ENCODE measurements at places on chromosomes 7 and 10. TPM values are rescaled to one million over a fixed set of nuclear protein-coding genes. Genes with fewer than 3 reads are reported as not detected.
A peak's percentile ranks its signal among the peaks of the same experiment; 100 is the strongest.

DNA sequence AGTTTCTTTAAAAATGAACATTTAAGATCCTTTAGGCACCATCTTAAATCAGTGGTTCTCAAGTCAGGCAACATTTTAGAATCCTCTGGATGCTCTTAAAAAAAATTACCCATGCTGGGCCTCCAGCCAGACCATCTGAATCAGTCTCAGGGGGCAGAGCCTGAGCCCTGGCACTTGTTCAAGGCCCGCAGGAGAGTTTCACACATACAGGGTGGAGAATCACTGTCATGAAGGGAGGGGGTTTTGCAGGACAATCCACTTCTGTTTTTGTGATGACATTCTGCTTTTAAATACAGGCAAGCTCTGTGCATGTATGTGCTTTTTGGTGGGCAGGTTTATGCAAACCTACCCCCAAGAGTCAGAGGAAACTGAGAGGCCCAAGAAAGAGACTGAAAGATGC is 268.6 kb downstream of the SEC23IP start:
- no peak for DNase-seq

GRCh38 chr7:16644636-16645592 is 640 bp downstream of the ANKMY2 start:
- no peak for DNase-seq

GRCh38 chr7:64863969-64864368 is 39.1 kb upstream of the ZNF273 start:
- no peak for DNase-seq

Gene LAMB1
- 0.27 TPM for total RNA-seq

DNA sequence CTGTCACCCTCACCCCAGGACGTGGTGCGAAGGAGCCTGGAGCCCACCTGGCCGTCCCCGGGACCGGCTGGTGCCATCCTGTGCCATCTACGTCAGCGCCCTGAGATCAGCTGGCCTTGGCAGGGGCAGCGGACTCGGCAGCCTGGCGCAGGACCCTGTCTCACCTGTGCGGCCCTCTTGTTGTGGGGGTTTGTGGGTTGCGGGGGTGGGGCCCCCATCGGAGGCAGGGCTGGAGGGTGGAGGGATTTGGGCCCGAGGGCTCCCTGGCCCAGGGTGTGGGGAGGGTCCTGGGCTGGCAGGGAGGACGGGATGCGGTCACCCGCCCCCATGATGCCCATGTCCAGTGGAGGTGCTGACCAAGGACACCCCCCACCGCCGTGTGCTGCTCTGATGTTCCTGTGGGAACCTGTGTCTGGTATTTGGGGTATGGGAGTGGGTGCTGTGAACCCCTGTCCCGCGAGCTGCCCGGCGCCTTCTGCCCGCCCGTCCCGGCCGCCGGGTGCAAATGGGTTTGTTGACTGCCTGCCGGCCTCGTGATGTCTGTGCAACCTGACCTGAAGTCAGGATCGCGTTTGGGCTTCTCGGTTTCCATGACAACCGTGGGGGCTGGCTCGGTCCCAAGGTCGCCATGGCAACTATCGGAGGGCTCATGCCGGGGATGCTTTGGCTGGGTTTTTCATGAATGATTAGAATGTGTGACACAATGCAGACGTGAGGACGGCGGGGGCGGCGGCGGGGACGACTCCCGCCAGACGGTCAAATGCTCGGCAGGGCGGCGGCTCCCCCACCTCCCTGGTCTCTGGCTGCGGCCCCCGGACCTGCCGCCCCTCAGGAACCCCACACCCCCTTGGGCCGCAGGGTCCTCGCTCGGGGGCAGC is 7.3 kb downstream of the MAFK start:
- DNase-seq: peak; percentile 56

Gene GDF10
- total RNA-seq: 1.1 TPM

DNA sequence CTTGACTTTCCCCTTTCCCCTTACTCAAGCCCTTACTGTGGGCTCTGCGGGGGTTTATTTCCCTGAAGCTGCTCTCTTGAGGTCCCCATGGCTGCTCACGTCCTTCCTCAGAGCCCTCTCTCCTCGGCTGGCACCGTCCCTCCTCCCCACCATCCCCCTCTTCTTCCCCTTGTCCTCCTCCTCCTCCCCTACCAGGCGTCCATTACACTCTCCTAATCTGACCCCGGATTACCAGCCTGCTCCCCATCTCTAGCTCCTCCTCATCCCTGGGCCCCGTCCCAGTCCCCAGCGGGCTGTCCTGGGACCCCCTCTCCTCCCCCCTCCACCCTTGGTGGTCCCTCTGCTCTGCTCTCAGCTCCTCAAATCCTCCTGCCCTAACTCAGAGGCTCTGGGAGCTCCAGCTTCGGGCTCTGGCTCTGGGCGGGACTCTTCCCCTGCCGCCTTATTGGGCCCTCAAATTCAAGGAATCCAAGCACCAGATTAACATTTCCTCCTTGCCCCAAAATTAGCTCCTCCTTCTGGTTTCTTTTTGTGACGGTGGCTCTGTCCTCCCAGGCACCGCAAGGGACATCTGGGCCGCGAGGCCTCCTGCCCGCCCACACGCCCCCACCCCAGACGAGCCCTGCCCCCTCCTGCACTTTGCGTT is 48.5 kb upstream of the LEP start:
- DNase-seq: no peak

DNA sequence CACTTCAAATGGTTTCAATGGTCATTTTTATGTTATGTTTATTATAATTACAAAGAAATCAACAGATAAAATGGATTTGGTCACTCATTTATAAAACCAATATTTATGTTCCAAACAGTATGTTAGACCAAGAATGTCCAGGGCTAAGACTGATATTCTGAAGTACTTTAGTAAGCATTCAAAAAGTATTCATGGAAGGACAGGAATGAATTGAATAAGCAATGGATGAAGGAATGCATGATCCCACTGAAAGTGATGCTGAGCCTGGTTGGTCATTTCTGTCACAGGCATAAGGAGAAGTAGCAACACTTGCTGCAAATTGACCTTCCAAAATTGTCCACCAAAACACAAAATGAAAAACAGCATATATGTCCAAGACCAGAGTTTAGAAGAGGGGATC is 189.0 kb upstream of the CELF2 start:
- no peak for DNase-seq

DNA sequence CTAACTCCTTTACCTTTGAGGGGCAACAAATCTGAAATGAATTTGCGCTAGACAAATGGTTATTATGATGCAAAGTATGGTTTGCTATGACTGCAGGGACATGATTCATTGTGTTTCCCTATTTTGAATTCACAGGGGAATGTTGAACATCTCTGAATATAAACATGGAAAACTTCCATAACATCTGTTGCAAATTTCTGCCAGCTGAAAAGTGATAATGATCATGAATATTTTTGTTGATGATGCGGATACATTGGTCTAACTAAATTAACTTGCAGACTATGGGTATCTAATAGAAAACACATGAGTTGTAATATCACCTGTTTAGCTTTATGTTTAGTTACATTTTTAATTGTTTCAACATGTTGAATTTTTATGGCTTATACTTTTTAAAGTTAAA is 1325.5 kb downstream of the REEP3 start:
- no peak for DNase-seq

- no peak for DNase-seq
Observed at GRCh38 chr7:23377134-23377533, 78.0 kb downstream of the MALSU1 start.

DNA sequence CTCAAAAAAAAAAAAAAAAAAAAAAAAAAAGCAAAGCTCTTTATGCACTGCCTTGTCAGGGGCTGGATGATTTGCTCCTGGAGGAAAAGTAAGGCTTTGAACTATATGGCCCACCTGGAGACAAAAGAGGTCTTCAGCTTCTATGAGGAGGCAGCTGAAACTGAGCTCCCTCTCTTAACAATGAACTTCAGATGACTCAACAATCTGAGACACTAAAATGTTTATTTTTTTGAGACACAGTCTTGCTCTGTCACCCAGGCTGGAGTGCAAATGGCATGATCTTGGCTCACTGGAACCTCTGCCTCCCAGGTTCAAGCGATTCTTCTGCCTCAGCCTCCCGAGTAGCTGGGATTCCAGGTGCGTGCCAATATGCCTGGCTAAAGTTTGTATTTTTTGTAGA is 36.7 kb downstream of the RAB19 start:
- DNase-seq: no peak

DNA sequence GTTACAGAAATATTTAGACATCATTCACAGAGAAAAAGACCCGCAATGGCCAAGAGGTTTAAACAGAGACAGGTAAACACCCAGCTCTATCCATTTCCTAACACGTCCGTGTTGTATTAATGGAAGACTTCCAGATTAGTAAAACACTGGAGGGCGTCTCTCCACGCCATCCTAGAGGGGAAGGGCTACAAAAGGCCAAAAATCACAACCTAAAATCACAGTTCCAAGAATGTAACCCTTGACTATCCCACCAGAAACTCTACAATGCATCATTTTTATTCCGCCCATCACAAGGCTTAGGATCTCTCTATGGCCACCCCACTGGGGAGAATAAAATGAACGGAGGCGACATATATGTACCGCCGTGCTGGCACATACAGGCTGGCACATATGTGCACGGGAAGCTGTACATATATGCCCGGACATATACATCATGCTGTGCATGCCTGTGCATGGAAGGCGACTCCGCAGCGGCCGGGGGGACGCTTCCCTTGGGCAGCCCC is 734 bp downstream of the PCLO start:
- DNase-seq: no peak

- DNase-seq: no peak
Observed at GRCh38 chr7:93957767-93958166, 36.2 kb downstream of the GNG11 start.

DNA sequence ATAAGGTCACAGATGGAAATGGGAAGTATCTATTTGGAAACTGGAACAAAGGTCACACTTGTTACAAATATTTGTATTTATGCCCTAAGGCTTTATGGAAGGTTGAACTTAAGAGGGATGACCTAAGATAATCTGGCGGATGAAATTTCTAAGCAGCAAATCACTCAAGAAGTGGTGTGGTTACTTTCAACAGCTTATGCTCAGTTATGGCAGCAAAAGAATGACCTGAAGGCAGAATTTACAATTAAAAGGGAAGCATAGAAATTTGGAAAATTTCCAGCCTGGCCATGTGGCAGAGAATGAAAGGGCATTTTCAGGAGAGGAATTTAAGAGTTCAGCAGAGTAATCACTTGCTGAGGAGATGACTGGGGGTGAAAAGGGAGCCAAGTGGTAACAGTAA is 95.8 kb upstream of the TNS3 start:
- DNase-seq: no peak

DNA sequence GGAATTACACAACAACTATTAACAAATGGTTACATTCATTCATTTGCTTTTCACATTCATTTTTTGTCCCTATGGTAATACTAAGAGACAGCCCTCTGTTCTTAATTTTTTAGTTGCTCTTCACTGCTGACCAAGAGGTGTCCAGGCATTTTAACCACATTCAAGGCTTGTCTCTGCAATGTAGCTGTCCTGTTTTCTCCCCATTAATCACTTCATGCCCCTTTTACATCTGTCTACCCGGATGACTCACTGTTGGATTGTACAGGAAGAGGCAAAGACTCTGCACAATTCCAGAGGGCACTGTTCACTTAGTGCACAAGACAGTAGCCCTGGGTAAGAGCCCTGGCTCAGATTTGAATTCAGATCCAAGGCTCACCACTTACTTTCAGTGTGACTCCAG is 168.5 kb downstream of the NOC3L start:
- DNase-seq: no peak
